ENCODE measurements at places on chromosomes 4 and X. TPM values are rescaled to one million over a fixed set of nuclear protein-coding genes. Genes with fewer than 3 reads are reported as not detected.

Gene PHKA2
- 46.3 TPM for total RNA-seq

Gene DMRTC1
- not detected for total RNA-seq

Gene ARL9
- total RNA-seq, result not detected

- no peak for DNase-seq
These were observed 19.8 kb upstream of the ATXN3L start for GRCh38 chrX:13339607-13340006.

Gene DCHS2
- not detected for total RNA-seq

GRCh38 chrX:54074826-54075225 lies 30.6 kb upstream of the PHF8 start:
- no peak for DNase-seq

DNA sequence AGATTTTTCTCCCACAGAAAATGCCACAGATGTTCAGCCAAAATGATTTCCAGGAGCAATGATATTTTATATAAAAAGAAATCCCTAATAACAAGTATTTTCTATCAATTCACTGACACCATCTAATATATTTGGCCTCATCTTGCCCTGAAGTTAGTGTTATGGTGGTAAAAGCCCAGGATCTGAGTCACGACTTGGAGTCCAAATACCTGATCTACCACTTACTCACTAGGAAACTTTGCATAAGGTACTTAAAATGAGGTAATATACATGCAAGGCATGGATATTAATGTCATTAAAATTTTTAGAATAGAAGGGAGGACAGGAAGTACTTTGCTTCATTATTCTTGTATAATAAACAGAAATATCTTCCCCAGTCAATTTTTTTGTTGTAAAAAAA lies 16.3 kb downstream of the PPP3CA start:
- no peak for DNase-seq

- DNase-seq, result no peak
These were observed 4.8 kb downstream of the LRRC66 start for GRCh38 chr4:52015366-52015765.

- DNase-seq, result no peak
These were observed 182.5 kb upstream of the NPY2R start for GRCh38 chr4:155025762-155026457.

GRCh38 chr4:174058846-174059245 lies 224.6 kb downstream of the FBXO8 start:
- no peak for DNase-seq

Gene DOCK11
- total RNA-seq, result 6.9 TPM

- DNase-seq, result no peak
These were observed 213.4 kb upstream of the ARSJ start for GRCh38 chr4:114192854-114193253.

DNA sequence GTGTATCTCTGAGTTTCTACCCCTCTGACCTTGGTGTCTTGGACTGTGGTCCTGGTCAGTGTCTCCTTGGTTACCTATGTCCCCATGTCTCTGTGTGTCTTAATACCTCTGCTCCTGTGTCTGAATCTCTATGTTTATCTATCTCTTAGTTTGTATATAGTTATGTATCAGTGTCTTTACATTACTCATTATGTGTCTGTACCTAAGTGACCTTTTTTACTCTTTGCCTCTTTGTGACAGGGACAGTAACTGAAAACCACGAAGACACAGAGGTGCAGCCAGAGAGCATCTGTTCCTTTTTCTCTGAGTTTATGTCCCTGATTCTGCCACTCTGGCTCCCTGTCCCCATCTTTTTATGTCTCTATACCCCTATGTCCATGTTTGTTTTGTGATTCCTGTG lies 49.4 kb downstream of the ITIH6 start:
- DNase-seq, result no peak

Gene CYLC1
- total RNA-seq, result not detected

- no peak for DNase-seq
These were observed 11.2 kb upstream of the TAB3 start for GRCh38 chrX:30900227-30900626.

GRCh38 chrX:154827194-154828015 lies 7.1 kb downstream of the SMIM9 start:
- no peak for DNase-seq

Gene MAGEC2
- not detected for total RNA-seq

DNA sequence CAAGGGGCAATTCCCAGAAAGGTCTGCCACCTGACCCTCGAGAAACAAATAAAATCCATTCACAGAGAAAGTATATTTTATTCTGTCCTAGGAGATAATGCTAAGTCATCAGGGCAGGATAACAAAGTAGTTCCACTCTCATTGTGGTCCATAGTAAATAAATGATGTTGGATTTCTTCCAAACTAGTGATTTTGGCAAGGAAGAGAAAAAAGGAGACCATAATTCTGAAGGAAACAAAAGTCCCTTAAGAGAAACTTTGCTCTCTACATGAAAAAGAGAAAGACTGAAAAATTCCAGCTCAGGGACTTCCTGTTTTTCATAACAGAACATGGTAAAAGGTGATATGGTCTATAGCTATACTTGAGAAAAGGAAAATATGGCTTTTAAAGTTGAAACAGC lies 71.5 kb upstream of the DDX60 start:
- no peak for DNase-seq

DNA sequence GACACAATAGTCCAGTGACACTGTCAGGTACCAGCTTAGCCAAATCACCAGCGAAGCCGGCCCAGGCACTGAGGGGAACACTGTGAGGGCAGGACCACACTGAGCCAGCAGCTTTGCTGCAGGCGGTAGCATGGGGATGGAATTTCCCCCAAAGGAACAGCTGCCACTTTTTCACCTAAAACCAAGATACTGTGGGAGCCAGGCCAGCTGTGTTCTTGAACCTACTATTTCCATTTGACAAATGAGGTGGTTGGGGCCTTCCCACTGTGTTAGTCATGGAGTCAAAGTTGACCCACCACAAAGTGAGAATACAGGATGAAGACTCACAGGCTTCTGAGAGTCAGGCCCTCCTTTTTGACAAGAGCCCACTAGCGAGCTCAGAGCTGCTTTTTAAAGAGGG lies 70.7 kb upstream of the SH3RF1 start:
- DNase-seq, result no peak

DNA sequence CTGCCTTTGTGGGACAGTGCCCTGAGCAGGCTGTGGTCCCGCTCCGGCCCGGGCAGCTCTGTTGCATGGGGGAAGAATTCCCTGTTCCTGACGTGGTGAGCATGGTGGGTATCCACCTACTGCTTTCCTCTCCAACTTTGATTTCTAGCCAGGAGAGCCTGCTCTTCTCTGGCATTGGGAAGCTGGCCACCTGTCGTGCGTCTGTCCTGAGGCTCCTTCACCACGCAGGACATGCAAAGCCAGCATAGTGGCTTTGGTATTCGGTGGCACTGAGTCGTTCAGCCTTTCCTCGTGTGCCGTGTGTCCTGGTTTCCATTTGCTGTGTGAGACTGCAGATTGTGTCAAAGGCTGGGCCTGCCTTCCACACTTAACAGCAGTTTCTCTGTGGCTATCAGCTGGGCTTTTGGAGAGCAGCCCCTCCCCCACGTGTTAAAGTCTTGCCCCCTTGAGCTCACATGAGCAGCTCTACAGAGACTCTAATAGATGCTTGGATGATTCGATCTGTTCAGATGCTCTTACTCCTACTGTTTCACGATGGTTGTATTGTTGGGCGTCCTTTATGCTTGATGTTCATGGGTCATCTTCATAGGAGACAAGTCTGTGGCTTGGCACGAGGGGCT lies 46.3 kb upstream of the CLCN4 start:
- DNase-seq, result no peak

DNA sequence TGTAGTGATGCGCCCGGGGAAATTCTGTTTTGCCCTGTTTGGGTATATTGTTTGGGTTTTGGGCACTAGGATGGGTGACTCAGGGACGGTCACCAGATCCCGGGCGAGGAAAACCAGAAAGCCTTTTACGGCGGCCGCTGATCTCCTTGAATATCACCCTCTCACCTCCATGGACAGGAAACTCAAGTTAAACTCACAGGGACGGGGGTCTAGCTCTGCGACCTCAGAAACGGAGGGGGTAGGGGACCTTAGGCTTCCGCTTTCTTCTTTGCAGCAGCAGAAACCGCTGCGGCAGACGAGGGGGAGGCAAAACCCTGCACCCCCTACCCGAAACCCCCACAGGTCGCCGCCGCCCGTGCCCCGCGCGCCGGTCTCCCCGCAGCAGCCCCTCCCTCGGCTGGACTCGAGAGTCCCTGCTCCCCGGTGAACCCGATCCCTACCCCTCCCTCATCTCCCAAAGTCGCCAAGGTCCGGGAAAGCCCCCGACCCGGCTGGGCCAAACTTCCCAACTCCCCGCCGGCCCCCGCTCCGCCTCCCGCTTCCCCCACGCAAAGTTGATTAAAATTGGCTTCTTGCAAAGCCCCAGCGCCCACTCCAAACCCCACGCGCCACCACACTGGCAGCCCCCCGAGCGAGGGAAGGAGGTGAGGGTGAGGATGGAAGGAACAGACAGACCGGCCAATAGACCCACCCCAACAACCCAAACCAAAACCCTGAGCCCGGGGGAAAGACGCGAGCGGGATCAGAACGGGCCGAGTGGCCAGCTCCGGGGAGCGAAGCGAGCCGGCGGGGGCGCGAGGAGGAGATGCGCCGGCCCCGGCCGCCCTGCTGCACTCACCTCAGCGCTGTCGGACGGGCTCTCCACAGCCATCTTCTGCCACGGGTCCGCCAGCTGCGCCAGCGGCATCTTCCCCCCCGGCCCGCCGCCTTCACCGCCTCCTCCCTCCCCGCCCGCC lies 705 bp downstream of the RPS6KA3 start:
- peak; percentile 51 for DNase-seq

- DNase-seq, result no peak
These were observed 165.3 kb downstream of the GLRA2 start for GRCh38 chrX:14694611-14695010.

DNA sequence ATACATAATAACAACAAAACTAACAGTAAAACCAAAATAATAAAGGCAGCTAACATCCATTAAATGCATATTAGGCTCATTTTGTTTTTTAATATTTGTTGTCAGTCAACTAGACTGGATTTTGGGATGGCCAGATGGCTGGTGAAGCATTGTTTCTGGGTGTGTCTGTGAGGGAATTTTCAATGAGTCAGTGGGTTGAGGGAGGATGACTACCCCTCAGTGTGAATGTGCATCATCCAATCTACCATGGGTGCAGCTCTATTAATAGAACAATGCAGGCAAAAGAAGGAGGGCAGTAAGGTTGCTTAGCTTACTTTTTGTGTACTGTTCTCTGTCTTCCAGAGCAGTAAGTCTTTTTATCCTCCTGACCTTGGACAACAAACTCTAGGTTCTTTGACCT lies 484.2 kb upstream of the HS3ST1 start:
- DNase-seq, result no peak

- DNase-seq, result no peak
These were observed 1.3 kb upstream of the SLC25A5 start for GRCh38 chrX:119466970-119467369.

Gene ALG13
- total RNA-seq, result 15.7 TPM

DNA sequence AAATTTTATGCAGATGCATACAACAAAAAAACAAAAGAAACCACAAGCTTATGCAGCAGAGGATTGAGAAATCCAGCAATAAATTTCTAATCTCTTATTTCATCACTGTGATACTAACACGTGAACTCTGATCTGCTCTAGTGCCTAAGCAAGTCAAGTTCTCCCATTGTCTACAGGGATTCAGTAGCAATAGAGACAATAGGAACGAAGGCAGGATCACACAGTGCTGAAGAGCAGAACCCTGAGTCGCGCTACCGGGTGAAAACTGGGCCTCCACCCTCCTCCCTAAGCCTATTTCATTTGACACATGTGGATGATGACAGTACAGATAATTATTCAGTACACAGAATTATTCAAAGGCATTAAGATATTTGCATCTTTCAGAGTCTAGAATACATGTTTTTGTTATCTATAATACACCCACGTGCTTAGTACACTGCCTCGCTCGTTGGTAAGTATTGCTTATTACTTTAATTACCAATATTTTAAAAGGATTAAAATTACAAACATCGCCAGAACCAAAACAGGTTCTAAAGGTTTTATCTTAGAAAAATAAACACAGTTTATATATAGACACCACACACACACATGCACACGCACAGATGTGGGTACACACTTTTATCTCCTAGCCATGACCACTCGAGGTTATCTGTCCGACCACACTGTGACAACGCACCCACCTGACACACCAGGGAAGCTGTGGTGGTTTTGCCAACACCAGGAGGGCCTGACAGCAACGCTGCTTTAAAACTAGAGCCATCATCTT lies 60.1 kb downstream of the RFC1 start:
- DNase-seq, result no peak

DNA sequence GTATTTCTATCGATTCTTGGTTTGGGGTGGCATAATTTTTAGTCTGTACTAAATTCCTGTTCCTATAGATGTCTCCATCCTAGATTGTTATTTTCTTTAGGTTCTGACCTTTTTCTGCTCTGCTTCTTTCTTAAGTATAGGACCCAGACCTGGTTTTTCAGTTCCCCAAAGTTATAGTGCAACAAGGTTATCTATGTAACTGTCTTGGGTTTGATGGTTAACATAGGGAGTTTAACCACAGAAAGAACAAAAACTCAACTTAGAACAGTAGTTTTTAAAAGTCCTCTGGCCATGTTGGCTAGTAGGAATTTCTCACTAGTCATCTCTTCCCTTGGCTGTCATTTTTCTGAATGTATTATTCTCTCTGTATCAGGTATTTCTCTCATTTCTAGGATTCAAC lies 38.8 kb upstream of the MAD2L1 start:
- DNase-seq, result no peak

DNA sequence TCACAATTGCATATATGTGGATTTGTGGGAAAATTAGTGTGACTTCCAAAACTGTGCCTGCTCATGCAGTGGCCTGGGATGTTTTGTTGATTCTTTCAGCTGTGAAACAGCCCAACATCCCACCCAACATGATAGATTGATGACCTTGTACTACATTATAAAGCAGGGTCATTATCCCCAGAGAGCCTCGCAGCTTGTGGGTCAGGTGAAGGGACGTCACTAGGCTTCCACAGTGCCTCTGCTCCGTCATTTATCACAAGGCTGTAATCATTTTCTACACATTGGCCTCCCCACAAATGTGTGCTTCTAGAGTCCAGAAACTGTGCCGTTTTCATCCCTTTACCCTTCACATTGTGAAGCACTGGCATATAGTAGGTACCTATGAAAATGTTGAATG lies 31.6 kb downstream of the ALPK1 start:
- DNase-seq, result no peak

GRCh38 chrX:142036116-142036515 lies 132.4 kb downstream of the MAGEC1 start:
- DNase-seq, result no peak

Gene PAGE5
- total RNA-seq, result not detected

GRCh38 chr4:54542540-54543041 lies 115.2 kb upstream of the KIT start:
- no peak for DNase-seq

Data from Right ventricle myocardium inferior (tissue), 1 donor.